Neuronal stem cell (in vitro differentiated cells): ENCODE measurements at places on chromosomes 1 and 21.

DNA sequence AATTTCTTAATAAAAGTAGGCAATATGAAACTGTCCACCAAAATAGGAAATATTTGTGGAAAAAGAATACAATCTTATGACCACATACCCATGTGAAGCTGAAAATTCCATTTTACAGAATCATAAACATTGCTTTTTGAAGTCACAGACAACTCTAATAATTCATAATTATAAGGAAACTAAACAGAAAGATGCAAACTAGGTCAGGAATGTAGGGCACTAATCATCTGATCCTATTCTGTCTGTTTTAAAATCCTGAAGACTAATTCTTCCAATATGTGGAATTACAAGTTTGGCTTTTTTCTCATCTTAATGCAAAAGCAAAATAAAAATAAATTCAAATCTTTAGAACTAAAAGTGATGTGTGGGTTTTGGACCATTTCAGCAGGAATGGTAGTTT is 528.6 kb downstream of the LTN1 start:
- DNase-seq: no peak

- no peak for DNase-seq
These were observed 25.8 kb upstream of the RCC2 start for GRCh38 chr1:17465228-17465627.

DNA sequence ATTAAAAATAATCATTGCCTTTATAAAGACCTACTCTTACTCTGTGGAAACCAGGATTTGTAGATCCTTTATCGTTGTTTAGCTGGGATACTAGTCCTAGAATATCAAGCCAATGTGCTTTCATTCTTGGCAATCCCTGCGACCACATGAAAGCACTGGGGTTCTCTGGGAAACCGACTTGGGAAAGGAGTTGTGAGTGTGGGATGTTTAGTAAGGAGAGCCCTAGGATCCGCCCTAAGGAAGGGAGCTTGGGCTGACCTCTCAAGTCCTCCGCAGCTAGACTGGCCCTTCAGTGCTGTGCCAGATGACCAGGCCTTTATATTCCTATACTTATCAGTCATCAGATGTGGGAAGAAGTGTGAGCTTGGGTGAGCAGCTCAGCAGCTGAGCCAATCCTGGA is 5.2 kb upstream of the KRTAP19-8 start:
- DNase-seq: no peak

- peak; percentile 41 for DNase-seq
These were observed at the start of gene ADGRL4 for GRCh38 chr1:79006564-79006963. Gene ADGRL4 (minus strand): TSS chr1:79006730. CDS start chr1:79006654, 76 bp downstream.

DNA sequence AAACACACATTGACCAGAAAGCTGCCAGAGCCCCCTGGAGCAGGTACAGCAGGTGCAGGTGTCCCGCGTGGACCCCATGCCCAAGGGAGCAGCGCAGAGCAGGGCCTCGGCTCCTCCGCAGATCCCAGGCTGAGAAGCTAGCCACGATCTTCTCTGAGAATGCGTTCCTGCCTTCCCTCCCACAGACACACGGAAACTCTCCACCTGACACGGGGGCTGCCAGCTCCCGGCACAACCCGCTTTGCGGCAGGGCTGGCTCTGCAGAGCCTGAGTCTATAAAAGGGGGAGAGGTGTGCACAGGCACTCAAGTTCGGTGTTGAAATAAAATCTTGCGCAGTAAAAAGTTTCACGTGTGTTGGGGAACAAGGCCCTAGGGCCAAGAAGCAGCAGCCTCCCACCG is 9.6 kb downstream of the MEGF6 start:
- DNase-seq: no peak

GRCh38 chr21:30629200-30629599 is 5.8 kb upstream of the KRTAP20-2 start:
- DNase-seq: no peak

DNA sequence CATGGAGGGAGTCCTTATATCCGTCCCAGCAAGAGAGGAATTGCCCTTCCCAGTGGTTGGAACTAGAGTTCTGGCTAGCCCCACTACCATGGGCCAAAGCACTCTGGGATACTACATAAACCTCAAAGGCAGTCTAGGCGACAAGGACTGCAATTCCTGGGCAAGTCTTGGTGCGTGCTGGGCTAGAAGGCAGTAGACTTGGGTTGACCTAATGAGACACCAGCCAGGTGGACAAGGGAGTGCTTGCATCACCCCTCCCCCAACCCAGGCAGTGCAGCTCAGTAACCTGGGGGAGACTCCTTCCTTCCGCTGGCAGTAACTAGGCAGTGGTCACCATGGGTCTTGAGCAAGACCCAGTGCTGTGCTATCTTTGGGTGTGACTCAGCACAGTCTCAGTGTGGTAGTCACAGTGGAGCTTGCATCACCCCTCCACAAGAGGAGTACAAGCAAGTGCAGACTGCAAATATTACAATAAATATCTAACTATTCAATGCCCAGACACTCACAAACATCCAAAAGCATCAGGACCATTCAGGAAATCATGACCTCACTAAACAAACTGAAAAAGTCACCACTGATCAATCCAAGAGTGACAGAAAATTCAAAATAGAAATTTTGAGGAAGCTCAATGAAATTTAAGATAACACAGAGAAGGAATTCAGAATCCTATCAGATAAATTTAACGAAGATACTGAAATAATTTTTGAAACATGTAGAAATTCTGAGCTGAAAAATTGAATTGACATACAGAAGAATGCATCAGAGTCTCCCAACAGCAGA is 84.7 kb upstream of the LYPLAL1 start:
- no peak for DNase-seq
